ENCODE measurements at places on chromosomes 12 and 14. TPM values are rescaled to one million over a fixed set of nuclear protein-coding genes. Genes with fewer than 3 reads are reported as not detected.

KCNJ8 gene
- 51.3 TPM for total RNA-seq

PROX2 gene
- not detected for total RNA-seq

ANP32D gene
- not detected for total RNA-seq

KITLG gene
- 8.6 TPM for total RNA-seq

CFAP251 gene
- 0.91 TPM for total RNA-seq

DNA sequence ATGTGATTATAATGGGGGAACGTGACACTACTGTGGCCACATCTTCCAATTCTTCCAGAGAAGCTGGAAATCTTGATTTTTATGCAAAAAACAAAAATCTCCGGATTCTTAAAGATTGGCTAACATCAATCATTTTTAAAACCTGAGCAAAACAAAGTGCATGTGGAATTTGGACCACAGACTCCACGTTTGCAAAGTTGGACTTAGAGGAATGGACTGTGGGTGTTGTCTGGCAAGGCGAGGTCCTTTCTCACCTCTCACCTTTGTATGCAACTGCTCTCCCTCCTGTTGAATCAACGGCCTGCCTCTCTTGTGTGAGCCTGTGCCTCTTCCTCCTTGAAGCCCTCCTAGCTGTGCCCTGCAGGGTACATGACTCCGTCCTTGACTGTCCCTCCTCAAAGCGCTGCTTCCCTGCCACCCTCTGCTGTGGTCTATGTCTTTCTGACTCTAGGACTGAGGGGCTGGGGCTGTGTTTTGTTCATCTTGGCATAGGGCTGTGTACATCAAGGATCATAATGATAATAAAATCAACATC lies 122.4 kb downstream of the PHETA1 start:
- no peak for DNase-seq

GRCh38 chr14:90551070-90551704 lies 154.4 kb downstream of the CALM1 start:
- no peak for DNase-seq

GRCh38 chr12:117342682-117343081 lies 18.7 kb downstream of the NOS1 start:
- DNase-seq, result no peak

DNA sequence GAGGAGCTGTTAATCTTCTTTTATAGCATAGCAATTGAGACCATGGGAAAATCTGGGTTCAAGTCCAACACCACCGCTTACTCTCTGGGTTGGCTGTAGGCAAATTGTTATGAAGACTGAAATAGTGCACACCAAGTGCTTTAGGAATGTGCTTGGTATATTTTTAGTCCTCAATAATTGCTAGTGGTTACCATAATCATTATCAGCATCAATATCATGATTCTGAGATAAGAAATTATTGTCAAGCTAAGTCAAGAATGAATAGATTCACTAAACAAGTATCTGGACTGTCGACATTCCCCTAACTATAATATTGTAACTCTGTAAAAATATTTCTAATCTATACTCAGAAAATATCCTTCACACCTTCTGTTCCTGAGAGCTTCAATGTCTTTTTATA lies 48.5 kb downstream of the ANO4 start:
- DNase-seq, result no peak

- DNase-seq, result peak; percentile 41
Observed at GRCh38 chr12:121295746-121296617, 527 bp downstream of the CAMKK2 start.

DNA sequence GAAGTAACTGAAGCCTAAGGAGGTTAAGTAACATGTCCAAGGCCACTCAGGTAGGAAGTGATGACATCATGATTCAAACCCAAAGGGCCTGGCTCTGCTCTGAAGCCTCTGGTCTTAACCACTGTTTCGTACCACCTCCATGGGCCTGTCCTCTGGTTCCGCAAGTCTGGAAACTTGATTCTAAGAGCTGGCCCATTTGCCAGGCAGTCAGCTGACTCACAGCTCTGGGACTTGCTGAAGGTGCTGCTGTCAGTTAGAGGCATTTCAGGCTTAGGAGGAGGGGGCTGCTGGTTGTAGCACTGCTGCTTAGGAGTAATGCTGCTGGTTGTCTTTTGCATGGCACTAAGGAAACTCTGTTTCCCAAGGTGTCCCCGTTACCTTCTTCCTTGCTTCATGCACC lies 7.9 kb downstream of the NRXN3 start:
- no peak for DNase-seq

DNA sequence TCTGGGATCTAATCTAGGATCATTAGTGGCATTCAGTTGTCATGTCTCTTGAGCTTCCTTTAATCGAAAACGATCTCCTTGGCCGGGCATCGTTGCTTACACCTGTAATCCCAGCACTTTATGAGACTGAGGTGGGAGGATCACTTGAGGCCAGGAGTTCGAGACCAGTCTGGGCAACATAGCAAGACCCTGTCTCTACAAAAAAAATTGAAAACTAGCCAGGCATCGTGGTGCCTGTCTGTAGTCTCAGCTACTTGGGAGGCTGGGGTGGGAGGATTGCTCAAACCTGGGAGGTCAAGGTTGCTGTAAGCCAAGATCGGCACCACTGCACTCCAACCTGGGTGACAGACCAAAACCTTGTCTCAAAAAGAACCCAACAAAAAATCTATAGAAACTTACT lies 9.0 kb downstream of the PUS1 start:
- DNase-seq, result no peak

DNA sequence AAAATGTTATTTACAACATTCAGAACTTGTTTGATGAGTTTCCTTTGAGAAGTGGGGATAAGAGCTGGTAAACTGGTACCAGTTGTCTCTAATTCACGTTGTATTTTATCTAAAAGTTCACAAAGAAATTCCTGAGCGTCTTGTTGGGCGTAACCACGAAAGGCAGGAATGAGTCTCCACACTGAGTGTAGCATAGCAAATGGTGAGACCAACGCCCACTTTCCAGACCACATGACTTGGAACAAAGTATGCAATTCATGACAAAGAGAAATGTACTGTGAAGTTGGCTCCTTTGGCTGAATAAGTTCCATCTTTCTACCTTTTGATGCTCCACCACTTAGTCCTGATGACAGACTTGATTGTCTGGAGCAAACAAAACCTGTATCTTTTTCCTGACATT lies 18.4 kb downstream of the USP44 start:
- DNase-seq, result no peak

- no peak for DNase-seq
Observed at GRCh38 chr12:106358396-106359241, 1.1 kb downstream of the POLR3B start.

Data from left ventricle myocardium inferior (tissue), 1 donor.